ENCODE measurements at places on chromosomes 3 and 15. TPM values are rescaled to one million over a fixed set of nuclear protein-coding genes. Genes with fewer than 3 reads are reported as not detected.

- DNase-seq, result no peak
Observed at GRCh38 chr3:126834596-126835471, 130.8 kb downstream of the CHCHD6 start.

DNA sequence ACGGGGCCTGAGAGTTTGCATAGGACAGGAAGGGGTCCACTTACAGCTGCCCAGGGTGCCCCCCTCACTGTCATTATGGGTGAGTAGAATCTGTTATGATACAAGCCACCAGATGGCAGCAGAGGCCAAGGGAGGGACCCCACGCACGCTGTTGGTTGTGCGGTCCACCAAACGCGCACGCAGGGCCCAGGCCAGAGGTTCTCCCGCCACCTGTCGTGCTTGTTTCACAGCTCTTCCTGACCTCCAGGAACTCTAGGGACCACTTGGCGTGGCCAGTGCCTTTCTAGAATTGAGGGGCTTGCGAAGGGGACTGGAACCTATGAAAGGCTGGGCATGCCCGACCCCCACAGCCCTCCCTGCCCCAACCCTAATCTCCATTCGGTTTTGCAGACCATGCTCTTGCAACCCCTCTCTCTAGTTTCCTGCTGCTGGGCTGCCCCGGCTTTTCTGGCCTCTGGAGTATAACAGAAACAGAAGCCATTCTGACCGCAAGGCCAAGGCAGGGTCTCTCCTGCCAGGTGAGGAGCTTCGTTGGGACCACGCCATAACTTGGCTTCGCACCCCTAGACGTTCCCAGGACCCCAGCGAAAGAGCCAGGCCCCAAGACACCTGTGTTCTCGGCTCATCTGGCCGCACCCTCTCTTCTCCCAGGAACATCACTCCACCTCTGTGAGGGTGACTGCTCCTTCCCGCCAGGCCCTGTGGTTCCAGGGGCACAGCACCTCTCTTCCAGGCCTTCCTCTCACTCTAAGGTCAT, 46.0 kb downstream of the ALDH1L1 start:
- peak; percentile 87 for DNase-seq

DNA sequence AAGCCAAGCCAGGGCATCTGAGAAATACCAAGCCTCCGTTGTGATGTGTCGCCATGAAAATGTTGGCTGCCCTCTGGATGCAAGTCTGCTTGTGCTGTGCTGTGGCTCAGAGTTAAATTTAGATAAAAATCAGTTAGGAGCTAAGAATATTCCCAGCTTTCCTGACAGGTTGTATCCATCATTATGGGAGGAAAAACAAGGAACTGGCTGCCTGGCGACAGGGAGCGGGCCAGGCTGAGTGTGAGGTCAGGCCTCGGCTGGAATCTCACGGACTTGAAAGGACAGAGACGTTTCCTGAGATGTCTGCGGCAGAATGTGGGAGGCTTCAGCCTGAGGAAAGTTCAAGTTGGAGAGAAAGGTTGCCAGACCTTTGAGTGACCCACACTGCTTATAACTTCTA, 213.8 kb downstream of the THSD4 start:
- DNase-seq, result no peak

DNA sequence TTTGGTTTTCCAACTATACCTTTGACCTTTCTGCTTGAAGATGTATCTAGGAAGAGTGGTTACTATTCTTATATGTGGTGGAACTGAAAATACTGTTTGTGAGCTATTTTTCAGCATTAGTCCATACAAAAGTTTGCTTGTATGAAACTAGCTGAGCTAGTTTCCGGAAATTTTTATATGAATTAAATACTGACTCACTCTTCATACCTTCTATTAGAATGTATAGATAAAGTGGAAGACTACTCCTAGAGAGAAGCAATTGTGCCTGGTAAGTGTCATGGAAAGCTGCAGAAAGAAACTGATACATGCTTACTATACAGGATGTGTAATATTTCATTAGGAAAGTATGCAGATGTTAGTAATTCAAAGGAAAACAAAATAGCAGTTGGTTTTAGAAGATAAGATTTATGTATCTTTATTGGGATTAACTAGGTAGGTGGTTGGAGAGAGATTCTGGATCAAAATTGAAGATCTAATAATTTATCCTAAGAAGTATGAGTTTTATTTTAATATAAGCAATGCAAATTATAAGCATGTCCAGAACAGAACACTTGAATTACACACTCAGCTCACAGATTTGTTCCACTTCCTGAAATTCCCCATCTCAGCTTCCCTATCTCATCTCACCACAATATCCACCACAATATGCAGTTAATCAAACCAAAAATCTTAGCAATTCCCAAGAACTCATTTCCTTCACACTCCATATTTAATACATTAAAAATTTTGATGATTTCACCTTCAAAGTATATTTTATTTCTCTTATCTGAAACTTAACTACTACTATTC, 82.8 kb downstream of the BCHE start:
- DNase-seq, result no peak

DNA sequence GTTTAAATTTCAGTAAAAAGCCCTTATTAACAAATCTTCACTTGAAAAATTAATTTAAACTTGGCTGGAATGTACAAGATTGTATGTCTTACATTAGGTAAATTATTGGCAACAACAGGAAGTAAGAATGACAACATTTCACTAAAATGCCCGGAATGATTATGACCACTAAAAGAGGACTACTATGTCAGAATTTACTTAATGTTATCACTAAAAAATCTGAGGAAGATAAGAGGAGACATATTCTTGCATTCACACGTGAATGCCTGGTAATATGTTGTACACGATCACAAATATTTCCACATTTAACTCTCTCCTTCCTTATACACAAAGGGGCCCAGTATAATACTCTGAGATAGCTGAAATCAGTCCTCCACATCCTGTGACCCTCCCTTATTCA, 29.7 kb downstream of the VGLL3 start:
- no peak for DNase-seq

GRCh38 chr15:91782221-91782620, 71.3 kb upstream of the SLCO3A1 start:
- no peak for DNase-seq

DNA sequence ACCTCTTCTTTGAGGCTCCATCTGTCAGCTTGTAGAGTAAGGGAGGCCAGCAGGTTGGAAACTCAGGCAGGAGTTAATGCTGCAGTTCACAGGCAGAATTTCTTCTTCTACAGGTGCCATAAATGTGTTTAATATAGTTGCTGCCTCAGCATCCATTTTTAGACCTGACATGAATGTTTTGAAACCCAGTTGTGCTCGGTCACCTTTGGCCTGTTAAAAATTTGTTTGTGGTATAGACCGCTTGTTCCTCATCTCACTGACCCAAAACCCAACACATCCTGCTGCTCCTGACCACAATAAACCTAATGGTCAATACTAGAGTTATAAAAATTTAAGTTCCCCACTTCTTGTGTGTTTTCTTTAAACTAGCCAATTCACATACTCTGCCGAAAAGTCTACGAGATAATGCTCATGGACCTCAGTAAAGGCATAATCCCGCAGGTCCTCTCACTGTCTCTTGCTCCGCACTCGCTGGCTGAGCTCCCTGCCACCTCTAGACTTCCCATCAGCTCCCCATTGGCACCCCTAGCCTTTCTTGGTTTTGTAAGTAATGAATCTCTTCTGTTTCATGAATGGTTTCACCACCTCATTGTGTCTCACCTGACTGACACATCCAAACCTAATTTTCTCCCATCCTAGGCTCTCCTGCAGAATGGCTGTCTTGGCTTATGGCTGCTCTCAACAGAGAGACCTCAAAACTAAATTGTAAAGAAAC, 138.5 kb upstream of the STRIT1 start:
- DNase-seq, result no peak

DNA sequence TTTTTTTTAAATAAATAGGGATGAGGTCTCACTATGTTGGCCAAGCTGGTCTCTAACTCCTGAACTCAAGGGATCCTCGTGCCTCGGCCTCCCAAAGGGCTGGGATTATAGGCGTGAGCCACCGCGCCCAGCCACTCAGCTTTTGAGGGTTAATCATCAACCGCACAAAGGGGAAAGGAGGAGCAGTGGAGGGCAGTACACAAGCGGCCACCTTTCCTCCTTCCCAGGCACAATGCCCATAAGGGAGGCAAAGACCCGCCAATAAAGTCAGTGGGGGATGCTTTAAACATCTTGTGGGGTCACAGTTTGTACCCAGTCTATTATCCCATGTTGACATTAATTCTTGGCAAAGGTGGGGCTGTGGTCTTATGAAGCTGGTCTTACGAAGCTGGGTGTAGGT, 32.4 kb downstream of the EHD4 start:
- no peak for DNase-seq

GRCh38 chr3:107523539-107524325, 970 bp downstream of the BBX start:
- no peak for DNase-seq

- DNase-seq, result no peak
Observed at GRCh38 chr15:101459579-101460300, 29.8 kb downstream of the PCSK6 start.

DNA sequence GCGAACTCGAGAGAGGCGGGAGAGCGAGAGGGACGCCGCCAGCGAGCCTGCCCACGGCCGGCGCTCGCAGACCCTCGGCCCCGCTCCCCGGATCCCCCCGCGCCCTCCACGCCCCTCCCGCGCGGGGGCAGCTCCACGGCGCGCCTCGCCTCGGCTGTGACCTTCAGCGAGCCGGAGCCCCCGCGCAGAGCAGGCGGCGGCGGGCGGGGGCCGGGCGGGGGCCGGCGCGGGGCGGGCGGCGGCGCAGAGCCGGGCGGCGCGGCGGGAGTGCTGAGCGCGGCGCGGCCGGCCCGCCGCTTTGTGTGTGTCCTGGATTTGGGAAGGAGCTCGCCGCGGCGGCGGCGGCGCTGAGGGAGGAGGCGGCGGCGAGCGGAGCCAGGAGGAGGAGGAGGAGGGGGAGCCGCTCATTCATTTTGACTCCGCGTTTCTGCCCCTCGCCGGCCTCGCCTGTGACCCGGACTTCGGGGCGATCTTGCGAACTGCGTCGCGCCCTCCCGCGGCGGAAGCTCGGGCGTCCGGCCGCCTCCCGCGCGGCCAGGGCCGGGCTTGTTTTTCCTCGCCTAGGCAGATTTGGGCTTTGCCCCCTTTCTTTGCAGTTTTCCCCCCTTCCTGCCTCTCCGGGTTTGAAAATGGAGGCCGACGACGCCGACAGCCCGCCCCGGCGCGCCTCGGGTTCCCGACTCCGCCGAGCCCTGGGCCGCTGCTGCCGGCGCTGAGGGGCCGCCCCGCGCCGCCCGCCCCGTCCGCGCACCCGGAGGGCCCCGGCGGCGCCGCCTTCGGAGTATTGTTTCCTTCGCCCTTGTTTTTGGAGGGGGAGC, 524 bp downstream of the IGF1R start:
- DNase-seq, result no peak

GRCh38 chr15:99590913-99591646, 25.3 kb downstream of the MEF2A start:
- no peak for DNase-seq

GRCh38 chr15:56835718-56836171, 82.7 kb upstream of the TCF12 start:
- DNase-seq, result no peak

DNA sequence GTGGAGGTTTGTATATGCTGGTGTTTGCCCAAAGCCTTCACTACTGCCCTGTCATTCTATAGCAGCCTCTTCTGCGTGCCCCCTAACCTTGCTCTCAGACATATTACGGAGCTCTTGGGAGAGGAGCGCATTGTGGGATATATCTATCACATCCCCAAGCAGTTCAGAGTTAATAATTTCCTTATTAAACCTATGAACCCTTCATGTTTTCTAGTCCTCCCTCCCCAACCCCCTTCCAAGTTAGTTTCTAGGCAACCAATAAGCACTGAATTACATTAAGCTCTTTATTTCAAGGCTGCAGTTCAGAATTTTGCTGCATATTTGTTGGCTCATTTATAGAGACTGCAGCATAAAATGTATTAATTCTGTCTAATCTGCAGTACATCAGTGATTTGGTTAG, 57.3 kb upstream of the GRM7 start:
- DNase-seq, result no peak

GRCh38 chr3:98744283-98744682, 18.9 kb upstream of the ST3GAL6 start:
- no peak for DNase-seq

- DNase-seq, result no peak
Observed at GRCh38 chr3:30686176-30686575, 79.8 kb downstream of the TGFBR2 start.

GRCh38 chr15:88663141-88663621, 24.4 kb downstream of the ISG20 start:
- peak; percentile 24 for DNase-seq

- DNase-seq, result no peak
Observed at GRCh38 chr3:178159691-178160220, 376.5 kb upstream of the KCNMB2 start.

- DNase-seq, result no peak
Observed at GRCh38 chr3:194401868-194402329, 2.8 kb upstream of the GP5 start.

DNA sequence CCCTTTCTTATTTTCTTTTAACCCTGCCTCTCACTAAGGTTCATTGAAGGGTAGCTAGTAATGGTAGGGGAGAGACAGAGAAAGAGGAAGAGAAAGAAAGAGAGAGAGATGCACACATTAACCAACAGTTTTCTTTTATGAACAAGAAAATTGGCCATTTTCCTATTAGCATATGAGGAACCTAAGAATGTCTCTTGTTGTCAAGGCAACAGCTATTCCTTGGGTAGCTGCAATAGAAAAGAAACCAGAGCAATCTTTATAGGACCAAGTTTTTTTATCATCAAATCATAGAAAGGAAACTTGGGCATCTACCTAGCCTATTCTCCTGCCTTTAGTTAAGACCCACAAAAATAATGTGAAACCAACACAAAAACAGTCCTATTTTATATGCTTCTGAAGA, 15.0 kb upstream of the CCDC39 start:
- no peak for DNase-seq

DNA sequence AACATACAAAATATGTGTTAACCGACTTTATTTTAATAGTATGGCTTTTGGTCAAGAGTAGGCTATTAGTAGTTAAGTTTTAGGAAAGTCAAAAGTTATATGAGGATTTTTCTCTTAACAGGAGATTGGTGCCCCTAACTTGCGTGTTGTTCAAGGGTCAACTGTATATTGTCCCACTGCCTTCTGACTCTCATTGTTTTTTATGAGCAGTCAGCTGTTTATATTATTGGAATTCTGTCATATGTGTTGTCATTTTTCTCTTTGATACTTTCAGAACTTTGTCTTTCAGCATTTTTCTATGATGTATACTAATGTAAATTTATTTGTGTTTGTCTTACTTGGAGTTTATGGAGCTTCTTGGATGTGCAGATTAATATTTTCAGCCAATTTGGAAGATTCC, 142.1 kb upstream of the CMC1 start:
- DNase-seq, result no peak

Gene SPESP1
- total RNA-seq, result not detected

Gene TEX55
- not detected for total RNA-seq

Gene CTXN2
- not detected for total RNA-seq

Gene CCDC54
- total RNA-seq, result not detected

Gene LSMEM2
- total RNA-seq, result not detected

Gene BCL2A1
- not detected for total RNA-seq

Gene MYL3
- 0.82 TPM for total RNA-seq

Gene KLHL40
- not detected for total RNA-seq

Gene TGM5
- not detected for total RNA-seq
